ENCODE measurements at places on chromosomes 7 and 10. TPM values are rescaled to one million over a fixed set of nuclear protein-coding genes. Genes with fewer than 3 reads are reported as not detected.
A peak's percentile ranks its signal among the peaks of the same experiment; 100 is the strongest.

GRCh38 chr7:92523110-92523509 is 5.2 kb downstream of the PEX1 start:
- no peak for DNase-seq

TRIL gene
- not detected for total RNA-seq

ACTA2 gene
- total RNA-seq, result 26.2 TPM

TACR2 gene
- total RNA-seq, result not detected

DNA sequence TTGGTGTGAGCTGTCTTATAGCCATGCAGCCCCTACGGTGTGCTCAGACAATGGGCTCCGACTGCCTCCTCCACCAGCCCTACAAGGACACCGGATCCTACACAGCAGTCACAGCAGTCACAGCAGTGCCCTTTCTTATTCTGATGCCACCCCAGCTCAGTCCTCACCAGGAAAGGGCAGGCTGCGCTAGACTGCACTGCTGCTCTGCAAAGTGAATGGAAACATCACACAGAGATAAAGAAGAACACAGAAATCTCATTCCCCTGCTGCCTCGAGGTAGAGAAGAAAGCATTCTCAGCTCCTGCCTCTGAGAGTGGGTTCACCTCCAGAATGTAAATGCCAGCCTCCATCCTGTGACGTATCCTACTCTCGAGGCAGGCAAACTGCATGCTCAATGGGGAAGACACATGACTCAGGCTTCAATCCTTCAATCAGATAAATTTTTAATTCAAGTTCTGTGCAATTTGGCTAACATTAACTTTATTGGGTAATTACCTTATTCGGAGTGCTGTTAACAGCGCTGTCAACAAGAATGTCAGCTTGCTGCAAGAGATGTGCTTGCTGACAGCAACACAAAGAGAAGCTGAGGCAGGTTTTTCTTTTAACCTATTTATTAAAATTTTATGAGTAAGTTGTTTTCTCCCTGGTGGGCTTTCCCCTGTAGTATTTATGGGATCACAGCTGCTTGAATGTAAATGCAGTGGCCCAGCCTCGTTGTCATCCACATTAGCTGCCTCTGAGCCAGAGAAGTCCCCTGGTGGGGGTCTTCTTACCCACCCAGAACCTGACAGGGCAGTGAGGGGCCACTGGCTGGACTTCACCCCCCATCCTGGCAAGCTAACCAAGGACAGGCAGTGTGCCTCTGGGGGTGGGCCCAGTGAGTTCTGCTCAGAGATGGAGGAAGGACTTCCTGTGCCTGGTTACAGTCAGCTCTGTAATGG is 241.3 kb upstream of the KMT2E start:
- no peak for DNase-seq

RBP3 gene
- not detected for total RNA-seq

DHTKD1 gene
- total RNA-seq, result 8.8 TPM

DNA sequence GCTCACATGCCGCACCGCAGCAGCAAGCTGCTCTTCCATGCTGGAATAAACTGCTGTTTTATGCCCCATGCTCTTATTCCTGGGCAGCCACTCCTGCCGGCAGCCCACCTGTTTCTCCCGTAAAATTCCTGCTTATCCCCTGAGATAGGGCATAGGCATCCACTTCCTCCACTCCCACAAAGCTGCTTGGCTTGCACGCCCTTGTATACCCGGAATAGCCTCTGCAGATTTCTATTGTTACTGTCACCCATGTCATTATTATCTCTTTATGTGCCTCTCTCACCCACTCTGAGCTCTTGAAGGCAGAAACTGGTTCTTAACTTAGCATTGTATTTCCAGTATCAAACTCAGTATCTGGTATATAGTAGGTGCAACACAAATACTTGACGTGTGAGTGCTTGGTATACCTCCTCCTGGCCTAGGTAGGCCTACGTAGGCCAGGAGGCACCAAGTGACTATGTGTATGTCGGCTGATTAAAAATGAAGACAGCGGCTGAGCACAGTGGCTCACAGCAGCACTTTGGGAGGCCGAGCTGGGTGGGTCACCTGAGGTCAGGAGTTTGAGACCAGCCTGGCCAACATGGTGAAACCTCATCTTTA is 193.4 kb downstream of the CCDC3 start:
- DNase-seq, result no peak

PIK3AP1 gene
- total RNA-seq, result 1.5 TPM

- DNase-seq, result peak; percentile 57
Measured at GRCh38 chr10:72637398-72637857, 11.5 kb upstream of the MICU1 start.

GRCh38 chr10:95309958-95310357 is 19.2 kb upstream of the PDLIM1 start:
- no peak for DNase-seq

GRCh38 chr7:37912756-37913155 is 3.9 kb downstream of the SFRP4 start:
- no peak for DNase-seq

Measured in CD4-positive, CD25-positive, alpha-beta regulatory T cell (primary cell).